Stimulated activated CD8-positive, alpha-beta memory T cell treated with anti-CD3 and anti-CD28 coated beads, Interleukin-7, amount 100 ng/mL, for 4 hours (primary cell): ENCODE measurements at places on chromosomes 4 and X.

- DNase-seq = peak; percentile 21
Observed at GRCh38 chrX:1316527-1316926, 20.1 kb upstream of the IL3RA start.

DNA sequence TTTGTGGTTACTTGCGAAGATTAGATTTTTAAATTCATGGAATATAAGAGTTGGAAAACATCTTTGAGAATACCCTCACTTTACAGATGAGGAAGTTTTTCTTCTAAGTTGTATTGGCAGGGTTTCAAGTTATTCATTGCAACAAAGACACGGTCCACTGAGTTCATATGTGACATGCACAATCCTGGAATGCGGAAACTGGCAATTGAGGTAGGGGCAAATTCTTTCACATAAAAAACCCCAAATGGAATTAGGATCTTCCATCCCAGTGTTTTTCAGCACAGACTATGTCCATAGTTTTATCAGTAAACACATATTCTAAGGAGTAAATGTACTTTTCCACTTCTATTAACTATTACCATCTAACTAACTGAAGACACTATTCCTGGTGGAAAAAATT lies 81.8 kb upstream of the NAP1L5 start:
- DNase-seq = no peak

DNA sequence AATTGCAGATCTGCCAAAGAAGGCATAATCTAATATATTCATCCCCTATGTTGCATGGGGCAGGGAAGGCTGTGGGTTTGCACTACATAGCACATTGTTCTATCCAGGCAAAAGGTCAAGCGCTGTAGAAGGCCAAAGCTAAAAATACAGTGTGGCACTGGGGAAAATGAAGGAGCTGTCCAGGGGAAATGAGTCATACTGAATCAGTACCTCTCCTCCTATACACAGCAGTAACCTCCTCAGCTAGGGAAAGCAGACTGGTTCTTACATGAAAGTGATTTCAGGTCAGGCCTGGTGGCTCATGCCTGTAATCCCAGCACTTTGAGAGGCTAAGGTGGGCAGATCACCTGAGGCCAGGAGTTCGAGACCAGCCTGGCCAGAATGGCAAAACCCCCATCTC lies 31.0 kb upstream of the SLC25A4 start:
- DNase-seq = no peak

DNA sequence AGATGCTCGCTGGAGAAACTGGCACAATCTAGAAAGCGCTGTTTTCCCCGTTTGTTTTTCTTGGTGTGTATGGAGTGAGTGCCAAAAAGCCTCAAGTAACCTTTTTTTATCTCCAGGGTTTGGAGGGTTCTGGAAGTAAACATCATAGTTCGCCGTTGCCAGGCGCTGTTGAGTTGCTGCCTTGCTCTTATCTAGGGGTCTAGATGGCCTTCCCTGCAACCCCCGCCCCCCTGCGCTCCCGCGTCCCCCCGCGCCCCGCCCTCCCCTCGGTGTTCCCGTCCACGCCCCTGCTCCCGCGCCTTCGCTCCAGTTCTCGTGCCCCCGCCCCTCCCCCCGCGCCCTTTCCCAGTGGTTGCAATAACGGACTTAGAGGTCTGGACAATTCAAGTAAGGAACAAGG lies 555 bp upstream of the GCNA start:
- no peak for DNase-seq

- no peak for DNase-seq
Observed at GRCh38 chr4:83418211-83418610, 37.4 kb downstream of the HELQ start.
